BJ (cell line): ENCODE measurements at places on chromosomes 7 and 10. TPM values are rescaled to one million over a fixed set of nuclear protein-coding genes. Genes with fewer than 3 reads are reported as not detected.

GRCh38 chr7:101564778-101565211 is 64.3 kb downstream of the MYL10 start:
- DNase-seq = no peak

DNA sequence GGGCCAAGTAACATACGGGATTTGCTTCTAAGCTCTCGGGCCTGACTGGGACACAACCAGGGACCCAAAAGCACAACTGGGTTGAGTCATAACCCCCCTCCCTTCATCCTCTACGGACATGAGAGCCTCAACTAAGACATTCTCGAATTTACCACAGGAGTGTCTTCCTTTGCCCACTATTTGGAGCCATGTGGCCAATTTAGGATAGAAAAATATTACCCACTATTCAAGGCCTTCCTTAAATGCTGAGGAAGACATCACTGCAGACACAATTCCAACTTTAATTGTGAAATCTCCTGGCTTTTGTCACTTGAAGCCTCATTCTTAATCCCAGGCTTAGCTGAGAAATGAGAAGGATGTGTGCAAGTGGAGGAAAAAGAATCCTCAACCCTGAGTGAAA is 11.8 kb downstream of the CTBP2 start:
- DNase-seq = no peak

- no peak for DNase-seq
Observed at GRCh38 chr7:120991161-120991560, 2.6 kb downstream of the CPED1 start.

DNA sequence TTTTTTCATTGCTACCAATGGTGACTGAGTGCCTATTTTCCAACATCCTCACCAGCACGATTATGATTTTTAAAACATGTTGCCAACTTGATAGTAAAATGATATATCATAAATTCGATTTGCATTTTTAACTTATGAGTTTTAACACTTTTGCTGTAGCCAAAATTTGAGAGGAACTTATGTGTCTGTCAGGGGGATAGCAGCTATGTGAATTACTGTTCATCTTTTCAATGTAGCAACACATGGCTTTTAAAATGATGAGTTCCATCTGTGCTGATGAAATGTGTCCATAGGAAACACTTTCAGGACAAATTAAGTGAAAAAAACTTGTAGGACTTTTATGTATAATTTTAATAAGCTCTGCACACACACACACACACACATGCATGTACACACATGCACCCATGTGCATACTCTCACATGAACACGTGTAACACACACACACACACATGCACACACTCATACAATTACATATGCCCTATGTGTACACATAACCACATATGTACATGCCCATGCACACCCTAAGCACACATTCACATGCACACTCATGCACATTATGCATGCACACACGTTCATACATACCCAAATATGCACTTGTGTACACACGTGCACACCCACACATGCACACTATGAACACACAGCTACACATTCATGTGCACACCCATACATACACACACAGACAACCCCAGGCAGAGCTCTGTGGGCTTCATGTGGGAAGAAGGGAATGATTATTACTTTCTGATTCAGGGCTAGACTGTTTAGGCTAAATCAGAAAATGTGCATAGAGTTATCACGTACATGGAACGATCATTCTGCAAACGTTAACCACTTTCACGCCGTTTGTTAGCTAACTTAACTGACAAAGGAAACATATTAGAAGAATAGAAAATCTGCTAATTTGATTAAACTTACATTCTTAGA is 68.9 kb downstream of the C10orf143 start:
- no peak for DNase-seq

GRCh38 chr10:72132854-72133253 is 44.5 kb upstream of the SPOCK2 start:
- DNase-seq = no peak

GRCh38 chr10:34966040-34966439 is 124.1 kb downstream of the CUL2 start:
- DNase-seq = no peak

DNA sequence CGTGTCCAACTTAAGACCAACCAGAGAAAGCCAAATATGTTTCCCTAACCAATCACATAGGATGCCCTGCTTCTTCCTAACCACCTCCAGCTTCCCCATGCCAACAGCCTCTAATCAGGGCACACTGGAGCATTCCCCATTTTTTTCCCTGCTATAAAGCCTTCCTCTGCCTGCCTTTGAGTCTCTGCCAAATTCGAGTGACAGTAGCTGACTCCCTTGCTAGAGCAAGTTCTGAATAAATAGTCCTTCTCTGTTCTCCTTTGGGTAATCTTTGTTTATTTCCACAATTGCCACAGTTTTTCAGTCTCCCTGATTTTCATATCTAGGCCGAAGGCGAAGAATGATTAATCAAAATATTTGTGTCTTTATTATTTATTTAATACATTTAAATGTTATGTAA is 96.7 kb downstream of the ANLN start:
- DNase-seq = no peak

- no peak for DNase-seq
Observed at GRCh38 chr7:112372101-112372500, 78.2 kb upstream of the IFRD1 start.

GRCh38 chr10:116452338-116452720 is 24.7 kb downstream of the PNLIPRP3 start:
- DNase-seq = no peak

GRCh38 chr7:519484-520390 is at the start of gene PDGFA:
PDGFA (minus strand) TSS chr7:519846; CDS start chr7:519001, 845 bp downstream.
- no peak for DNase-seq

GRCh38 chr7:9718071-9718661 is 1255.5 kb upstream of the PHF14 start:
- DNase-seq = no peak

- DNase-seq = no peak
Observed at GRCh38 chr7:77442636-77443035, 26.5 kb upstream of the GSAP start.

- DNase-seq = no peak
Observed at GRCh38 chr7:112052993-112053736, 153.0 kb downstream of the DOCK4 start.

DNA sequence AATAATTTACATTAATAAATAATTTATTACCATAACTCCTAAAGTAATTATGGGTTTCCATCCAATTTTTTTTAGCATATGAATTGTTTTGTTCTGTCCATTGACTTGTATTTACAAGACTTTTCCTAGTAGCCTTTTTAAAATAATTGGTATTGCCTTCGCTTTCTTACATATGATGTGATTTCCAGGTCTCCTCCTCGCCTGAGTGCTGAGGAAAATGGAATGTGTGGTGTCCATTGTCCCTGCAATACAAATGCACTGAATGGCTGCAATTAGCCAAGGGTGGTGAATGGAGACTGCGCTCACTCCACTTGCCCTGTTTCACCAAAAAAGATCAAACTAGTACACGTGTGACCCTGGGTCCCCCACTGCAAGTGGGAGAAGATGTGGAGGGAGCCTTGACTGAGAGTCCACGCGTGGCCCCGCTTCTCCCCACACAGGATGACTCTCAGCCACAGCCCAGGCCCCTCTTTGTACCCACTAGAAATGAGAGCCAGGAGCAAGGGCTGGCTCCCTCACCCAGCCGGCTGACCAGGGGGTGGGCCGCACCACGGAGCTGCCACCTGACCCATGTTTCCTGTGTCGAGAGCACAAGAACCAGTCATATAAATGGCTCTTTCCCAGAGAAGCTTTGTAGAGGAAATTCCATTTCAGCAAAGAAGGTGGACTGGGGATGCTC is 52.6 kb downstream of the FAM53B start:
- no peak for DNase-seq

- DNase-seq = no peak
Observed at GRCh38 chr10:101550965-101551364, 37.1 kb downstream of the POLL start.

- no peak for DNase-seq
Observed at GRCh38 chr10:96890172-96890513, 58.0 kb downstream of the LCOR start.

DNA sequence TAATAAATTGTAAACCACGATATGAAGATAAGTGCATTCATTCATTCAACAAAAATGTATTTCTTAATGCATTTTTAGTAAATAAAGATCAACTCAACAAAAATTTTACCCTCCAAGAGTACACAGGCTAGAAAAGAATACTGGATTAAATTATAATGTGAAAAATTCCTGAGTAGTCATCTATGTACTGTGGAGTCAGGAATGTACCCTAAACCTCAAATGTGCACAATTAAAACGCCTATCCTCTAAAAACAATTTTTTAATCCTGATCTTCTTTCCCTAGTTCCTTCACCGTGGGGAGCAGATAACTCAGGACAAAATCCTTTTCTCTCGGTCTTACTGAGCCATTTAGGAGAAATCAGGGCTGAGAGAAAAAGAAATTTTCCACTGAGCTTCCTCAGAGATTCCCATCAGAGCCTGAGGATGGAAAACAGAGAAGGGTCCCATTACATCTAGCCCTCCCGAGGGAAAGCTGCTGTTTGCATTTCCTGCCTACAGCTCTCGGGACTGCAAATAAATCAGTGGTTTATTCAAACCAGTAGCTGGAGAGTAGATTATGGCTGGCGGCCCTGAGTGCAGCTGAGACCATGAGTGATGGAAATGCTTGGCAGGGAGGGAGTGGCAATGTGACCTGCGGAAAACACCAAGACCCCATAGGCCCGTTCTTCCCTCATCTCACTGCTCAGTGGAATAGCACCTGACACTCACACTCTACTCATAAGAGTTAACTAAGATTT is 7.4 kb downstream of the TAS2R40 start:
- DNase-seq = no peak

DNA sequence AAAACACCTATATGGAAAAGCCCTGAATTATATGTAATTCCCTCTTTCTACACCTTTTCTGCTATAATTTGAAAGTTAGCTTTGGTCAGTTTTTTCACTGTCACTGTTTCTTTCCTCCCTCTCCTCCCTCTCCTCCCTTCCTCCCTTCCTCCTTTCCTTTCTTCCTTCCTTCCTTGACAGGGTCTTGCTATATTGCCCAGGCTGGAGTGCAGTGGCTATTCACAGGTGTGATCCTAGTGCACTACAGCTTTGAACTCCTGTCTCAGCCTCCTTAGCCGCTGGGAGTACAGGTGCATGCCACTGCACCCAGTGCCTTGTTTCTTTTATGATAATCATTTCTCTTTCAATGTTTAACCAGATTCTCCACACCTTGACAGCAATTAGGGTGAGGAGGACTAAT is 22.1 kb upstream of the UMAD1 start:
- no peak for DNase-seq

DNA sequence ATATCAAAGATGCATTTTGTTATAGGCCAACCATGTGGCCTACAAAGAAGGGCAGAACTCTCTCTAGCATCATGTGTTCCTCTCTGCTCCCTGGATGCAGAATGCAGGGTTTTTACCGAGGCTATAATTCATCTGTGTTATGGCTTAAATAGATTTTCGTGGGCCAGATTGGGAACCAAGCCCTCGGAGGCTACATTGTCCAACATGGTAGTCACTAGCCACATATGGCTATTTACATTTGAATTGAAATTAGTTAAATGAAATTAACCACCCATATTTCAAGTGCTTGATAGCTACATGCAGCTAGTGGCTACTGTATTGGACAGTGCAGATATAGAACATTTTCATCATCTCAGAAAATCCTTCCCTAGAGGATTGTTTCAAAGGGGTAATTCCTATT is 2.8 kb downstream of the PLCE1 start:
- no peak for DNase-seq

- DNase-seq = no peak
Observed at GRCh38 chr10:44828508-44829142, 82.5 kb upstream of the TMEM72 start.

GRCh38 chr10:124498056-124498455 is 36.4 kb downstream of the LHPP start:
- no peak for DNase-seq

- no peak for DNase-seq
Observed at GRCh38 chr10:55144001-55144400, 343.0 kb upstream of the PCDH15 start.

GRCh38 chr10:86219271-86219670 is 147.3 kb downstream of the GRID1 start:
- no peak for DNase-seq

GRCh38 chr10:77192402-77192801 is 445.2 kb downstream of the KCNMA1 start:
- DNase-seq = no peak

DNA sequence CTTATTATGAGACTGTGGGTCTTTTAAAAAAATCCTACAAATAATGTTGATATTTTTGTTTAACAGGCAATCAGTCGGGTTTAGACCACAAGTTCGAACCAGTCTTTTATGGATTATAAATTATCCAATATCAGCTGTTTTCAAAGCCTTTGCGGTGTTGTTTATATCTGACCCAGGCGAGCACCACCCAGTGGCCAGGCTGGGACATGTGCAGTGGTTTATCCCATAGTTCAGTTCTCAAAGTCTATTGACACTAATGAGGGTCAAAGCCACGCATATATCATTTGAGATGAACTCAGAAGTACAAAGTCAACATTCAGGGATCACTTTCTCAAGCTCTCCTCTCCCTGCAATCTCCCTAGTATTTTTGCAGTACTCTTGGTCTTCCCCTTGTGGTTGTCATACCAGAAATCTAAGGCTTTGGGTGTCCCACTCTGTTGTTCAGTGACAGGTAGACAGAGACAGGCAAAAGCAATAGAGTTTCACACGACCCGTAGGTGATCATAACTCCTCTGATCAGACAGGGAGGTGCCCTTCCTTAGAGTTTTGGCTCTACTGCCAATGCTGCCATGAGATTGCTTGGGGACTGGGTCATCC is 117.4 kb upstream of the POM121L12 start:
- DNase-seq = no peak

The OGDHL gene
- 0.11 and 0.16 TPM in 2 replicates for polyA plus RNA-seq

The HDAC9 gene
- 12.5 and 14.7 TPM in 2 replicates for polyA plus RNA-seq

The EGR2 gene
- 1.1 and 1.9 TPM in 2 replicates for polyA plus RNA-seq

The RSPH10B gene
- not detected in 2 replicates for polyA plus RNA-seq

The GFRA1 gene
- polyA plus RNA-seq = 25.9 and 41.6 TPM in 2 replicates

The RPEL1 gene
- 0.04 TPM in 1 of 2 replicates, not detected in the other for polyA plus RNA-seq

The ZC3HAV1L gene
- 7.6 and 10.0 TPM in 2 replicates for polyA plus RNA-seq

The WNT2 gene
- 7.7 and 8.4 TPM in 2 replicates for polyA plus RNA-seq

The GIMAP8 gene
- not detected in 2 replicates for polyA plus RNA-seq

The MBL2 gene
- not detected in 2 replicates for polyA plus RNA-seq

The PDZD7 gene
- 0.53 and 0.86 TPM in 2 replicates for polyA plus RNA-seq

The CLRN3 gene
- not detected in 2 replicates for polyA plus RNA-seq

The ACTR1A gene
- 178 and 216 TPM in 2 replicates for polyA plus RNA-seq

The TRIM4 gene
- 18.6 and 25.4 TPM in 2 replicates for polyA plus RNA-seq
